HTR-8/SVneo (cell line): ENCODE measurements at places on chromosomes 5 and 9.
A peak's percentile ranks its signal among the peaks of the same experiment; 100 is the strongest.

- DNase-seq: no peak
Measured at GRCh38 chr9:87422999-87423398, 74.7 kb upstream of the DAPK1 start.

DNA sequence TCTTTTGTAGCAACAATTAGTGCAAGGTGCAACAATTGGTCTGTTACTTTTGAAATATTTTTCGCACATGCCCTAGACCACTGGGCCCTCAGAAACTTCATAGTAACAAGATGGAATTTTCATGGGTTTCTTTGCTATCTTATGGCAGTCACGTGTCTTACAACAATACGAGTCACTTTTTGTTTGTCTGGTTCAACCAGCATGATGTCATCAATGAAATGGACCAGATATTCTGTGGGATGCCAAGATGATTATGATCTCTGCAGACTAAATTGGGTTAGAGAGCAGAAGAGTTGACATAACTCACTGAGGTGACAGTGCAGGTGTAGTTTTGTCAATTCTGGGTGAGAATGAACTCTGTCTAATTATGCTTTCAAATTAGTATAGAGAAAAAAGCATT, 239.6 kb upstream of the RIOK2 start:
- DNase-seq: no peak

- no peak for DNase-seq
Measured at GRCh38 chr5:150465927-150466326, 16.4 kb upstream of the RPS14 start.

DNA sequence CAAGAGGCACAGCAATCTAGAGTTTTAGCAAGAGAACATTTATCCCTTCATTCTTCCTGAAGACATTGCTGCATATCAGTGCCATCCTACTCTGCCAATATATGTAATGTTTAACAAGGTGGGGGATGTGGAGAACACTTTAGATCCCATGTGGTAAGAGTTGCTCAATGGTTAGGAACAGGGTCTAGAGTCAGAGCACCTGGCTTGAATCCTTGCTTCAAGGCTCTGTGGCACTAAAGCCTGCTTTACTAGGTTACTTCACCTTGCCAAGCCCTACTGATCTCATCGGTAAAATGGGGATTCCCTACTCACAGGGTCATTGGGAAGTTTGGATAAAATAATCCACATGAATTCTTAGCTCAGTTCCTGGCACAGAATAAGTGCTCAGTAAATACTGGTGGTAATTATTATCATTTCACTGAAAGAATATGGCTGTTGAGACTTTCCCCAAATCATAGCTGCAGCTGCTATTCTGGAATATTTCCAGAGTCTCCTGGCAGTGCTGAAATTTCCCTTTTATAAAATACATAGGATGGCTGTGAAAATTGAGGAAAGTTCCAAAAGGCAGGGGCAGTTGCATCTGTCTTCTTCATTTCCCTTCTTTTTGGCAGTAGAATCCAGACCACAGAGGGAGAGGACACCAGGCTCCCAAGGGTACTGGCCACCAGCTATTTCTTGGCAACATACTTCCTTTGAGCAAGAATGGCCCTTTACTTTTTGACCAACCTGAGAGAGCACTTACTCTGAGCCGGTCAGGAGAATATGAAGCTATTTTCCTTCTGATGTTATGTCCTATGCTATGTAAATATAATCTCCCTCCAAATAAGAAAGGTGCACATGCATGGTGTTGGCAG, 142.8 kb downstream of the PALM2AKAP2 start:
- DNase-seq: no peak

- DNase-seq: no peak
Measured at GRCh38 chr5:77175231-77175630, 35.2 kb upstream of the PDE8B start.

- no peak for DNase-seq
Measured at GRCh38 chr5:13946111-13946510, 1.6 kb upstream of the DNAH5 start.

GRCh38 chr5:100647461-100648230, 112.5 kb downstream of the FAM174A start:
- DNase-seq: no peak

- DNase-seq: no peak
Measured at GRCh38 chr5:153523831-153524230, 33.4 kb downstream of the GRIA1 start.

DNA sequence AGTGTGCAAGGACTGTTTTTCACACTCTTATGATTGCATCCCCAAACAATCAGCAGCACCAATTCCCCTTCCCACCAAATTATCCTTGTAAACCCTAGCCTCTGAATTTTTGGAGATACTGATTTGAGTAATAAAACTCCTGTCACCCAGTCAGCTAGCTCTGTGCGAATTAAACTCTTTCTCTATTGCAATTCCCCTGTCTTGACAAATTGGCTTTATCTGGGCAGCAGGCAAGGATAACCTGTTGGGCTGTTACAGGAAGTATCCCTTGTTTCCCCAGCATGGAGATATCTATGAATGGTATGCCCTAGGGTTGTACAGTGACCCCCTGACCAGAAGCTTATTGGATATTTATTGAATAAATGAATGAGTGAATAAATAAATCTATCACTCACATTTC, 80.8 kb downstream of the PTCD2 start:
- no peak for DNase-seq

GRCh38 chr9:107815782-107816560, 326.4 kb upstream of the KLF4 start:
- no peak for DNase-seq

DNA sequence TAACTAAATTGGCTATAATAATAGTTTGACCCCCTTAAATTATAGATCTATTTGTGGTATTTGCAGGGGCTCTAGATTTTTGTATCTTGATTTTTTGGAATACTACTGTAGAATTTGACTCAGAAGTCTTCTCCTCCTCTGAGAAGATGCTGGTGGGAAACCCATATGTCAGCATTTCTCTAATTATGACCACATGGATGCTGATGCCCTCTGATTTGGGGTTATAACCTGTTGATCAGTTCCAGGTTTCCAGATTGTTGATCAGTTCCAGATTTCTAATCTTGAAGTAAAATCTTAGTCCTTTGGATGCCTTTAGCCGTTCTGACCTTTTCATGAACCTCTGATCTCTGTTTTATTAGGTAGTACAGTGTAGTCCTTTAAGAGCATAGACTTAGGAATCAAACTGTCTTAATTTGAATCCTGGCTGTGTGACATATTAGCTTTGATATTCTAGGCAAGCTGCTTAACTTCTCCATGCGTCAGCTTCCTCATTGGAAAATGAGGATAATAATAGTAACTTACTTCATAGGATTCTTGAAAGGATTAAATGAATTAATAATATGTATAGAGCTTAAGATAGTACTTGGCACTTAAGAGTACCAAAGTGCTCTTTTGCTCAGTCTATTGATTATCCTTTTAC, 8.1 kb downstream of the FSD1L start:
- no peak for DNase-seq

DNA sequence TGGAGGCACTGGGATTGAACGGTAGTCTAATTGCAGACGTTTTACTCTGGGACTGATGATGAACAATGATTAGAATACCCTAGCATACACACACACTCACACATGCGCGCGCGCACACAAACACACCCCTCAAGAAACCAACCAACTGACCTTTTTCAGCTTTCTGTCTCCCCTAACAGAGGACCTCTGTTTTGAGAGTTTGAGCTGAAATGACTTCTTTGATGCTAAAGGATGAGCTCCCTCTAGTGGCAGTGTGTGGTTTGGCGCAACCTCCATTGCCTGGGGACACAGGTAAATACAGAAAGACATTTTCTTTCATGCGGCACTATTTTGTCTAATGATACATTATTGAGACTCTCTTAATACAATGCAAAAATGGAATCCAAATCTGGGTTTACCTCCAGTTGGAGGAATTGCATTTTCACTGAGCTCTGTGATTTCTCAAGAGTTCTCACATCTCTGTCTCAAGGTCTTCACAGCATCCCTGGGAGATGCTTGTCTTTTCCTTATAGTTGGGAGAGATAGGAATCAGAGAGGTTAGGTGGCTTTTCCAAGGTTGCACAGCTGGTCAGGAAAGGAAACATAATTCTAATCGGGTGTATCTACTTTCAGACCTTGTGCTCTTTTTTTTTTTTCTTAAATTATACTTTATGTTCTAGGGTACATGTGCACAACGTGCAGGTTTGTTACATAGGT, 187.5 kb downstream of the TMEM38B start:
- DNase-seq: peak; percentile 40

DNA sequence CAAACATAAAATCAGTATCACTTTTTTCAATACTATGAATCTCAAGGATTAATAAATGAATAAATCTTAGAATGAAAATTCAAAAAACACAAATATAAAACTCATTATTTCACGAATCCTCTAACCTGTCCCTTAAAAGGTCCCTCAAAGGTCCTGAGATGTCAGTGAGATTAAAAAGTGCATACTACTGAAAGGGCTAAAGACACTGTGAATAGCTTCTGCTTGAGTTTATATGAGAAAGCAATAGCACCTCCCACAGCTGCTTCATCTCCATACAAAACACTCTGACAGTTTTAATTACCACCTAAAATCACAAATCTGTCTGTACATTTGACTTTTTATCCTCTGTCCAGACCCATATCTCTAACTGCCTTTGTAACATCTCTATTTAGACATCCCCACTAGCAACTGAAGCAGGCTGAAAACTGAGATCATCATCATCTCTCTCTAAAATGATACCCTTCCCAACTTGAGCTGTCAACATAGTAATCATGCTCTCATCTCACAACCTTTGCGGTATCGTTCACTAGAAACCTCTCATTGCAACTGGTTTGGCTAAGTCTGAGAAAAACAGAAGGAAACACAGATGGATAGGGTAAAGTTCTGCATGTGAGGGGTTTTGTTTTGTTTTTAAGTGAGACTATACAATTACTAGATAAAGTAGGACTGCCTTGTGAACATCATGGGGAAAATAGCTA, 56.3 kb downstream of the TBCA start:
- DNase-seq: no peak

DNA sequence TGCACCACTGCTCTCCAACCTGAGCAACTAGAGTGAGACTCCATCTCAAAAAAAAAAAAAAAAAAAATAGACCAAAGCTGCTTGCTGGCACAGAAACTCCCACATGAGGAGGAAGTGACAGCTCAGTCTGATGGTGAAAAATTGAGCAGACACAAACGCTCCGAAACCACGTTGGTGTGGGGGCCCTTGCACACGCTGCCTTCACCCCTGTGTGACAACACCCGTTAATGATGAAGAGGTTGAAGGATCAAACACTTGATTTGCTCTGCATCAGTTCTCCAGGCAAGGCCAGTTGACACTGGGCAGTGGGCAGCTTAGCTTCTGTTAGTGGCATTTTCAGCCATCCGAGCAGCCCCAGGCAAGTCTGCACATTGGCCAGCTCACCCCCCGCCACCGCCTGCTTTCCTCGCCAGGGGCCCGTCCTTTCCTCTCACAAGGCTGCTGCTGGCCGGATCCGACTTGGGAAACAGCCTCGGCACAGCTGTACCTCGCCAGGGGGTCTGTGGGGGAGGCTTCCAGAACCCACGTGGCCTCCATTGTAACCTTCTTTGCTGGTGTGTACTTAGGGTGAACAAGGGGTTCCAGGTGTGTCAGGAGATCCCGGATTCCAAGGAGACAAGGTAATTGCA, 79.8 kb downstream of the COL27A1 start:
- no peak for DNase-seq
